Stimulated activated CD8-positive, alpha-beta memory T cell treated with anti-CD3 and anti-CD28 coated beads, Interleukin-7, amount 100 ng/mL, for 48 hours (primary cell): ENCODE measurements at places on chromosomes 3 and 15.

DNA sequence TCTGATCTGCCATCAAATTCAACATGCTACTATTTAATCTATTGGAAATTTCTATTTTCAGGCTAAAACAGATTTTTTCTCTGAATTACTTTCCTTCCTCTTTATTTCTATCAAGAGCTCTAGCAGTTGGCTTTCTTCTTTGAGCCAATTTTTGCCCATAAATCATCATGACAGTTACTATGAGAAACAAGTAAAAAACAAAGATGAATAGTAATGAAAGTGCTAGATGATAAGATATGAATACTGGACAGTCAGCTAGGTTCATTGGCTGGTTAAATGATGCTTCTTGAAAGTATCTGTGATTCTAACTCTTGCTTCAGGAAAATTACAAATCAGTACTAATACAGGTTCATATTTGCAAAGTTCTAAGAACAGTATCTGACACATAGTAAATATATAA is 38.6 kb upstream of the NANOGP8 start:
- DNase-seq: no peak

DNA sequence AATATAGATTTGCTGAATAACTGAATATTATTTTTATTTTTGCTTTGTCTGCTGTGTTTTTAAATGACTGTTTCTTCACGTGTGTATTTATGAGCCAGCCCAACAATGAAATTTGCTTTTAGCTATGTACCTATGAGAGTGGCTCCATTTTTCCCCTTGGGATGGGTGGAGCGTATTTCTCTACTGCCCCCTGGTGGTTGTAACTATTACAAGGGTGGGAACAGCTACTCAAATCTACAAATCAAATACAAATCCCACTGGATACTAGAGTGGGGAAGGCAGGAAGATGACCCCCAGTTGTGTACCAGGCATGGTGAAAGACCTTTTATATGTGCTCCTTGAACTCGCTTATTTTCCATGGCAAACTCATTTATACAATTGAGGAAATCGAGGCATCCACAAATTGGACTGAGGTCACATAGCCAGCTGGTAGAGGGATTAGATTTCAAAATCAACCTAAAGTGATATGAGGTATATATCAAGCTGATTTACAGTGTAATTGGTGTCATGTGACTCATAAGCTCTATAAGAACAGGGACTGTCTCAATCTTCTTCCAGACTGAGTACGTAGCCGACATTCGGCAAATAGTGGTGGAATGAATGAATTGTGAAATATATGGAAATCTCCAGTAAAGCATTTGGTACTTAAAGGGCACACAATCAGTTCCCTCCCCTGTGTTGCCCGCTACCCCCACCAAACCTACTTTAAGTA is 69.5 kb upstream of the VEPH1 start:
- no peak for DNase-seq

GRCh38 chr15:98896802-98897732 is 110.5 kb downstream of the PGPEP1L start:
- no peak for DNase-seq

GRCh38 chr3:156985711-156986110 is 159.6 kb downstream of the LEKR1 start:
- DNase-seq: no peak

DNA sequence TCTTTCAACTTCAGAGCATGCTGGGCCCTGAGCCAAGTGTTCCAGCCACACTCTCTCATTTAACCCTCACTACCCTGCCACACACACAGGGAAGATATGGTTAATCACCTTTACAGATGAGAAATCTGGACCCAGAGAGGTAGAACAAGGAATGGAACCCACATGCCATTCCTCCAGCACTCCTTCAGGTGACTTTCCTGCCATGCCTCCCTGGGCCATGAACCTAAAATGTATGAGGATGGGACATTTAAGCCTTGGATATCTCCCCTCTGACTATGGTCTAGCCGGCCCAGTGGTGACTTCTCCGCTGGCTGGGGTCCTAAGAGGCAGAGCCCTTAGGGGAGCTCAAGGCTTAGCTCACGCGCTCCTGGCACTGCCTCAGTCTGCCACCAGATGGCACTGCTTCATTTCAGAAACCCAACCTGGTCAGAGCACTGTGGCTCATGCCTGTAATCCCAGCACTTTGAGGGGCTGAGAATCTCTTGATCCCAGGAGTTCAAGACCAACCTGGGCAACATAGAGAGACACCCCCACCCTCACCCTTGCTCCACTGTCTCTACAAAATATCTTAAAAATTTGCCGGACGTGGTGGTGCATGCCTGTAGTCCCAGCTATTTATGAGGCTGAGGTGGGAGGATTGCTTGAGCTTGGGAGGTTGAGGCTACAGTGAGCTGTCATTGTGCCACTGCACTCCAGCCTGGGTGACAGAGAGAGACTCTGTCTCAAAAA is 2.2 kb upstream of the DCAF1 start:
- DNase-seq: peak; percentile 45

- DNase-seq: no peak
These were observed 59.5 kb downstream of the SNRK start for GRCh38 chr3:43345877-43346276.

DNA sequence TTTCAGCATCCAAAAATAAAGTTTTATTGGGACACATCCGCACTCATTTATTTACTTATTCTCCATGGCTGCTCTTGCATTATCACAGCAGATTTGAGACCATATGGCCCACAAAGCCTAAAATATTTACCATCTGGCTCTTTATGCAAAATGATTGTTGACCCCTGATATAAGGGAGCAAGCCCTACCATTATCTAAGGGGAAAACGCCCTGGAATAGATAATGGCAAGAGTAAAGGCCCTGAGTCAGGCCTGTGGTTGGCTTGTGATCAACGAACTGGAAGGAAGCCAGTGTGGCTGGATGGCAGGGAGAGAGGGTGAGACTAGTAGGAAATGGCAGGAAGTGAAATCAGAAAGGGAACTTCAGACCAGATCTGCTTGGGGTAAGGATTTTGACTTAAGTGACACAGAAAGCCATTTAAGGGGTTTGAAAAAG is 24.6 kb upstream of the DMXL2 start:
- DNase-seq: no peak

- DNase-seq: no peak
These were observed 197.2 kb upstream of the CTNNB1 start for GRCh38 chr3:41002104-41002503.

GRCh38 chr15:99157456-99157855 is 52.6 kb downstream of the SYNM start:
- no peak for DNase-seq

DNA sequence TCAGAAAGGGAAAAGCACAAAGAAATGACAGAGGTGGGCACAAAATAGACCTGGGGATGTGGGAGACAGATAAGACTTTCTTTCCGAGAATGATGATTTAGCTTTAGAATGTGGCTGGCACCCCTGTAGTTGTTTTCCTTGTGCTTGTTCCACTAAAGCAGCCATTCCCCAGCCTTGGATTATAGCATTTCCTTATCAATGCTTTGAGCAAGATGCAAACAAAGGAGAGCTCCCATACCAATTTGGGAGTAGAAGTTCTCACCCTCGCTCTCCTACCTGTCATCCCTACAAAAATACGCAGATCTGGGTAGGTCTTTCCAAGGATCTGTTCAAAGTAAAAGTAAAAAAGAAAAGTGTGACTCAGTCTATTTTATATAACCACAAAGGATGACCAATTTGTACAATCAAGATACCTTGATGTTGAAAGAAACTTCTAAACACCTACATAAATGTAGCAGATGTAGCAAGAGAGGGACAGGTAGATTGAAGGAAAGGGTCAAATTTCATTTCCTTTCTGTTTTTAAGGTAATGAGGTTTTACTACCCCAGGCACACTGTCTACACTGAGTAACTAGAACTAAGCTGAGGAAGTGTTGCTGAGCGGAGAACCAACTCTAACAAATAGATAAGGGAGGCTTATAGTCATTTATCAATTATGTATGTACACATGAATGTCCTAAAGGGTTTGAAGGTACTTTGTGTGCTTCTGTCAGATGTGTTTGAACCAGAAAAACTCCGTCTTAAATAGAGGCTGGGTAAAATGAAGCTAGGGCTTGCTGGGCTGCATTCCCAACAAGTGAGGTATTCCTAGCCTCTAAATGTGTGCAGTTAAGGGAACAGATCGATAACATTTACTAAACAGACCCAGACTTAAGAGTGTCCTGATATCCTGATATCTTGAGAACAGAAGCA is 91.1 kb upstream of the LRRN1 start:
- no peak for DNase-seq

GRCh38 chr3:38317192-38317759 is 29.3 kb upstream of the XYLB start:
- DNase-seq: no peak

DNA sequence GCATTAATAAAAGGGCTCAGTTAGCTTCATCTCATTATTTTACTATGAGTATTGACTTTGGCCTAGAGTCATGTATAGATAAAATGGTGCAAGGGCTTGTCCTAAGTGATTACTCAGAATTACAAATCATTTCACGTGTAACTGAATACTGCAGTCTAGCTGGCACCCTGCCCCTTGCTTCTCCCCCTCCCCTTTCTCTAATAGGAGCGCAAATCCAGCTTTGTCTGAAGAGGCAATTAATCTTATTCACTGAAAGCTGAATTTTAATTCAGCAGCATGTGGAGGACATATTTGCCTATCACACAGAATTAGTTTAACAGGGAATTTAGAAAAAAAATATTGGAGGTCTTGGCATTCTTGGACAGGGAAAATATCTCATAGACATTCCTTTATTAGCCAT is 412.1 kb upstream of the DPH6 start:
- DNase-seq: no peak

DNA sequence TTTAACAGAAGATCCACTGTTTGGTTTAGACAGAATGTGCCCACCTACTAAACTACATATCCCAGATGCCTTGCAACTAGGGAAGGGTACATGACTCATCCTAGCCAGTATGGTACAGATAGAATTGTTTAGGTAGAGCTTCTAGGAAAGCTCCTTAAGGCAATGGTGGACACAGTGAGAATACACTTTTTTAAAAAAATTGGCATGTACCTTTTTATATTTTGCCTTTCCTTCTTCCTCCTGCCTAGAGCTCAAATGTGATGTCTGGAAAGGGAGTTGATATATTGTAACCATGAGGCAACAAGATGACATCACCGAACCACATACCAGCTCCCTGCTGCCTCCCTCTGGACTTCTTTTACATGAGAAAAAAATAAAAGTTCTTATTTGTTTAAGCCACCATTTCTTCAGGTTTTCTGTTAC is 14.4 kb upstream of the C3orf80 start:
- DNase-seq: no peak

GRCh38 chr15:66232267-66232625 is 21.3 kb downstream of the MEGF11 start:
- DNase-seq: no peak

DNA sequence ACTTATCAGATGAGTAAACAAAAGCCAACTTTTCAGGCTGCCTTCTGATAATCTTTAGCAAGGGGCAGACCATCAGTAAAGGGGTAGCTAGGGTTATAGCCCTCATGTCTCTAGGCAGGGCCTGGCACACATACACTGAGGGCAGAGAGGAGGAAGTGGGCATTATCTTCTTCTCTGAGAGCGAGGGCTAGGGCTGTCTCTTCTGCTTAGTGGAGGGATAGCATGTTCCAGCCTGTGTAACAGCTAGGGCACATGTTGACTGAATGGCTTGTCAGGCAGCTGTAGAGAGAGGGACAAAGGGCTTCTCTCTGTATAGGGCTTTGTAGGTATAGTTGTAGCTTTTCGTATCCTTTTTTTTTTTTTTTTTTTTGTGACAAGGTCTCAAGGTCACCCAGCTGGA is 17.8 kb downstream of the CRTC3 start:
- no peak for DNase-seq

DNA sequence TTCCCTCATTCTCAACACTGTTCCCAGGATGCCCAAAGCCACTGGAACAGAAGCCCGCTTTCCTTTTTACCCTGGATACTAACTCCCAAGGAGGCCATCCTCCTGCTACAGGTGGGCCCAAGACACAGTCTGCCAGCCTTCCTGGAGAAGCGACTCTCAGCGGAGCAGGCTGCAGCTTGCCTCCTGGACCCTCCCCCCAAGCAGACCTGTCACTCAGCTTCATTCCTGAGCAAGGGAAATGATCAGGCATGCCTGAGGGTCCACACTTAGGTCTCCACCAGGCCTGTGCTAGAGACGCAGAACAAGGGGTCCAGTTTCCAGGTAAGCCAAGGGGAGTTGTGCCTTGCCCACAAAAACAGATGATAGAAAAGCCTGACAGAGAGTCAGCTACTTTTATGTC is 62.8 kb downstream of the SLCO2A1 start:
- DNase-seq: no peak

GRCh38 chr15:72824112-72824511 is 40.6 kb upstream of the ADPGK start:
- DNase-seq: no peak

- DNase-seq: peak; percentile 29
These were observed 33.5 kb downstream of the MYL3 start for GRCh38 chr3:46829699-46830208.

GRCh38 chr3:176872771-176873209 is 324.5 kb downstream of the TBL1XR1 start:
- DNase-seq: no peak

- no peak for DNase-seq
These were observed 281.1 kb upstream of the PROK2 start for GRCh38 chr3:72065872-72066641.

- no peak for DNase-seq
These were observed 16.4 kb upstream of the ANKRD34C start for GRCh38 chr15:79265987-79266579.

GRCh38 chr15:99427668-99428361 is 138.0 kb upstream of the MEF2A start:
- DNase-seq: no peak

- DNase-seq: peak; percentile 11
These were observed 129.8 kb downstream of the NSMCE3 start for GRCh38 chr15:29139540-29140459.

DNA sequence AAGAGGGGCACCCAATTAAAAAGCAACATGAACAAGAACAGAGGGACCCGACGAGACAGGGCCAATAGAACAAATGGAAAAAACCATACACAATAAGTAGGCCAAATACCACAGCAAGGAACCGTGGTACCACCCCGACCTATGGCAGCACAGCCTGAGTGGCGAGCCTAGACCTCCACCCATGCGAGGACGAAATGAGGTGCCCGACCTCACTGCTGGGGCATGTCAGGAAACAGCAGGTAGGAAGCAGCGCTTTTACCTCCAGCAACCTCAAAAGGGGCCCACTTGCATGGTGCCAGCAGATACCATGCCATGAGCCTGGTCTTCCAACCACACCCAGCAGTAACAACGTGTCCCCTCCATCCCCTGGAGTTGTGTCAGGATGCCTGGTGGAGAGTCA is 77.9 kb downstream of the PCSK6 start:
- DNase-seq: no peak
